ENCODE measurements at places on chromosomes 7 and 10. TPM values are rescaled to one million over a fixed set of nuclear protein-coding genes. Genes with fewer than 3 reads are reported as not detected.

Gene HOXA11
- 0.67 TPM for total RNA-seq

Gene OR2A42
- total RNA-seq, result not detected

Gene SPDYE16
- total RNA-seq, result not detected

Gene NOS3
- 0.49 TPM for total RNA-seq

Gene LIPK
- not detected for total RNA-seq

Gene ZNF518A
- 7.2 TPM for total RNA-seq

Gene SP8
- total RNA-seq, result not detected

Measured in A549 treated with RU486 at 1 μM for 4 hours (cell line).